ENCODE measurements at places on chromosomes 11 and 22. TPM values are rescaled to one million over a fixed set of nuclear protein-coding genes. Genes with fewer than 3 reads are reported as not detected.

DNA sequence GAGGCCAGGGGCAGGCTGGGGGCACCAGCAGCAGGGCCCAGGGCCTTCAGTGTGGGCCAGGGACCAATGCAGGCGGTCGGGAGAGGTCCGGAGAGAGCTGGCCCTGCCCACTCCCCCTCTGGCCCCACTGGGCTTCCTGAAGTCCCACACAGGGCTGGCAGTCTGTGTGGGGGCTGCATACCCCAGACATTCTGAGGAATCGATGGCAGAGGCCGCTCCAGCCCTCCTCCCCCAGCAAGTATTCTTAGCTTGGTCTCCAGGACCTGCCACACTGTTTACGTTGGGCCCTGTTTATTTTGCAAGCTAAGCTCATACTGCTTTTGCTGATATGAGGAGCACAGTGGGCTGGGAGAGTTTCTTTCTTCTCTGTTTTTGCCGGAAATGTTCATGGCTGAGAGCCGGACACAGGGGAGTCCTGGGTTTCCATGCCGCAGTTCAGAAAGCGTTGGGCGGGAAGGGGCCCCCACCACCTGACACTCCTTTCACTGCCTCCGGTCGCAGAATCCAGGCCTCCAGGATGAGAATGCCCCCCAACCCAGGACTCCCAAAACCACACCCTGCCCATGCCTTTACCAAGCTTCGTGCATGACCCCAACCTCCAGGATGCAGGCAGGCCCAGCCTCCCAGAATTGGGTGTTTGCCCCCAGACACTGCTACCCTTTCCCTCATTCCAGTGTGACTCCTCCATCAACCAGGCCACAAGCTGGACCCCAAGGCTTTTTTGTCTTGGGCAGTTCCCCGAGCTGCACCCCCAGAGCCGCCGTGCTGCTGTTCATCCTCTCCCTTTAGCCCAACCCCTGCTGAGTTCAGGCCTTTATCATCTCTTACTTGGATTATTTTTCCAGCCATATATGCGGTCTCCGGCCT lies 81.8 kb upstream of the KCNQ1OT1 start:
- no peak overlapping the region for H3K4me3 ChIP-seq
- peaks cover 13% of the 10 kb centered on the region for H3K27me3 ChIP-seq
- H3K36me3 ChIP-seq = no peaks in the 10 kb centered on the region
- DNase-seq = no peak

- no peaks in the 10 kb centered on the region for H3K4me1 ChIP-seq
- no peak overlapping the region for H3K27ac ChIP-seq
- DNase-seq = no peak
- peaks cover 89% of the 10 kb centered on the region for H3K36me3 ChIP-seq
- no peaks in the 10 kb centered on the region for H3K27me3 ChIP-seq
These were observed 77.5 kb upstream of the PHOX2A start for GRCh38 chr11:72321381-72321996.

- no peaks in the 10 kb centered on the region for H3K36me3 ChIP-seq
- no peaks in the 10 kb centered on the region for H3K27me3 ChIP-seq
- no peak for DNase-seq
- H3K4me1 ChIP-seq = no peaks in the 10 kb centered on the region
- H3K27ac ChIP-seq = no peak overlapping the region
These were observed 40.0 kb downstream of the GDPD5 start for GRCh38 chr11:75485742-75486141.

DNA sequence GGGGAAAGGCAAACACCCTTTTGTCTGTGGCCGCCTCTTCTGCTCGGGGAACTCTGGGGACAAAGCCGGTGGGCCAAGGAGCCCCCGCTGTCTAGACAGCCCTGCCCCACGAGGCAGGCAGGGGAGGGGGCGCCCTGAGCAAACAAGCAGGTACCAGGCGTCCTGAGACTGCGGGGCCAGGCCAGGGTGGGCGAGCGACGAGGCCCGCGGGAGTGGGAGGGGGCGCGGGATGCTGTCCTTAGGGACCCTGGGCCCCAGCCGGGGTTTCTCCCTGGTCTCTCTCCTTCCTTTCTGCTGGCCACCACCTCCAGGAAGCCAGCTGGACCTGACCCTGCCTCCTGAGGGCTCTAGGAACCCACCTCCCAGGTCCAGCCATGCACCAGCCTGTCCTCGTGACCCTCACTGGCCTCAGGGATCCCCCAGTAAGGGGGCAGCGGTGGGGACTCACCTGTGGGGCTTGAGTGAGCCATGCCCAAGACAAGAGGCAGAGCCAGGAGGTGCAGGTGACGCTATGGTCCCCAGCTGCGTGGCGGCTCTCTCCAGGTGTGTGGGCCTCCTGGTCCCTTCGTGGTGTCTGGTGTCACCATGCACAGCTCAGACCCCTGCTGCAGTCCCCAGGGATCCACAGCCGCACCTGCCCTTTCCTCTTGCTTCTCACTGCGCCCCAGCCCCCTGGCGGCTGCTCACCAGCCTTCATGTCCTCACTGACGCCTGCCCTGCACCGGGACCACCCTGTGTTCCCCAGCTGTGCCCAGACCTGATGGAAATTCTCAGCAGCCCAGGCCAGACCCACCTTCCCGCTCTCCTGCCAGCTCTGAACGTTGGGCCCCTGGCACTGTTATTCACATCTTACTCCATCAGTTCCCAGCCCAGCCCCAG lies 26.5 kb upstream of the MUC5AC start:
- no peaks in the 10 kb centered on the region for H3K4me1 ChIP-seq
- H3K27me3 ChIP-seq = no peaks in the 10 kb centered on the region
- H3K4me3 ChIP-seq = no peak overlapping the region
- no peak overlapping the region for H3K27ac ChIP-seq
- DNase-seq = no peak

Gene SCUBE1
- 5.0 TPM for total RNA-seq

GRCh38 chr22:48937032-48937639 lies 890.5 kb downstream of the BRD1 start:
- peaks cover 16% of the 10 kb centered on the region for H3K27me3 ChIP-seq
- no peak overlapping the region for H3K27ac ChIP-seq
- no peak overlapping the region for H3K4me3 ChIP-seq
- H3K4me1 ChIP-seq = no peaks in the 10 kb centered on the region
- no peak for DNase-seq

DNA sequence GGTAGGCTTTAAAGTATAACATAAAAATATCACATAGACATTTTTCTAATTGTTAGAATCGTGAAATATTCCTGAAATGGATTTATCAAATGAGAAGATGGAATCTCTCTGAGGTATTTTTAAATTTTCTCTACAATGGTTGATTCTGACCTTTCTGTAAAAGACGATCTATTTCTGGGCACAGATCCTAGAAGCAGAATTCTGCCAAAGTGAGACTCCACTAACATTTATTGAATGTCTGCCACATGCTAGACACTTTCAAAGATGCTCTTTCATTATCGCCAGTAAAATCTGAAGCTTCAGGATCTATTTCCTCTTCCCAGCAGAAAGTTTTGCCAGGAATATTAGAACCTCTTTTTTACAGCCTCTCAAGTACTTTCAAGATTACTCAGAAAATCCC lies 64.1 kb upstream of the TMEM45B start:
- no peaks in the 10 kb centered on the region for H3K36me3 ChIP-seq

DNA sequence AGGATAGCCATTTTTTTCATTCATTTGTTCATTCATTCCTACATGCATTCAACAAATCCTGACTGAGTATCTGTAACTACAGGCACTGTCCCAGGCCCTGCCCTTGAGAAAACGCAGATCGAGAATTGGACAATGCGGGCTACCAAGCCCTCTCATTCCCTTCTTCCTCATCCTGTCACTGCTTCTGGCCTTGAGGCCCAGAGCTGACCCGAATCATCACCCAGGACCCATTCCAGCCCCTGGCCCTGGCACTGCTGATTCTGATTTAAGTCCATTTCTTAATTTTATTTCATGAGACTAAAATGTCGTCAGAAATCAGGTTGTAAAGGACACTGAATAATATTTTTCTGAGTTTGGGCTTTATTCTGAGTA lies 24.3 kb downstream of the COMMD9 start:
- H3K36me3 ChIP-seq = no peaks in the 10 kb centered on the region
- H3K27me3 ChIP-seq = no peaks in the 10 kb centered on the region
- no peak overlapping the region for H3K27ac ChIP-seq
- no peak overlapping the region for H3K4me3 ChIP-seq
- H3K4me1 ChIP-seq = no peaks in the 10 kb centered on the region
- no peak for DNase-seq

- no peak for DNase-seq
- peak overlapping the region; percentile 100 for H3K27ac ChIP-seq
- H3K36me3 ChIP-seq = peaks cover 46% of the 10 kb centered on the region
- H3K4me1 ChIP-seq = peaks cover 23% of the 10 kb centered on the region
These were observed 4.5 kb downstream of the NEAT1 start for GRCh38 chr11:65426839-65427690.

GRCh38 chr11:130580891-130581492 lies 132.5 kb downstream of the ADAMTS15 start:
- H3K27ac ChIP-seq = no peak overlapping the region
- H3K36me3 ChIP-seq = no peaks in the 10 kb centered on the region

- DNase-seq = no peak
- peaks cover 20% of the 10 kb centered on the region for H3K4me1 ChIP-seq
- no peak overlapping the region for H3K4me3 ChIP-seq
- H3K27me3 ChIP-seq = no peaks in the 10 kb centered on the region
- H3K27ac ChIP-seq = no peak overlapping the region
These were observed 1.4 kb upstream of the YAP1 start for GRCh38 chr11:102108734-102109440.

Gene SMIM35
- not detected for total RNA-seq

Gene OAF
- total RNA-seq = 29.1 TPM

Gene CASP1
- total RNA-seq = 84.0 TPM

- peaks cover 21% of the 10 kb centered on the region for H3K4me1 ChIP-seq
- H3K27me3 ChIP-seq = no peaks in the 10 kb centered on the region
- no peak for DNase-seq
- H3K4me3 ChIP-seq = peak overlapping the region; percentile 11
These were observed 2.3 kb downstream of the PRSS23 start for GRCh38 chr11:86802601-86803051.

- DNase-seq = no peak
- peaks cover 16% of the 10 kb centered on the region for H3K4me1 ChIP-seq
- H3K36me3 ChIP-seq = no peaks in the 10 kb centered on the region
- H3K27me3 ChIP-seq = no peaks in the 10 kb centered on the region
These were observed 28.6 kb downstream of the TEF start for GRCh38 chr22:41410311-41410751.

- peaks cover 31% of the 10 kb centered on the region for H3K4me1 ChIP-seq
- peak; percentile 85 for DNase-seq
- H3K4me3 ChIP-seq = peak overlapping the region; percentile 96
- peak overlapping the region; percentile 88 for H3K27ac ChIP-seq
- no peaks in the 10 kb centered on the region for H3K36me3 ChIP-seq
These were observed 642 bp upstream of the CASTOR1 start for GRCh38 chr22:30289980-30290313.

GRCh38 chr11:63813035-63813562 lies at the start of gene SPINDOC:
Gene SPINDOC, plus strand, starts transcription at chr11:63813456. Its CDS starts 231 bp downstream, at chr11:63813687.
- peaks cover 32% of the 10 kb centered on the region for H3K4me1 ChIP-seq
- peak within 1 kb of the TSS; percentile 70 for H3K27ac ChIP-seq
- peaks cover 5% of the 10 kb centered on the region for H3K27me3 ChIP-seq
- no peaks in the 10 kb centered on the region for H3K36me3 ChIP-seq
- H3K4me3 ChIP-seq = peak within 1 kb of the TSS; percentile 92

DNA sequence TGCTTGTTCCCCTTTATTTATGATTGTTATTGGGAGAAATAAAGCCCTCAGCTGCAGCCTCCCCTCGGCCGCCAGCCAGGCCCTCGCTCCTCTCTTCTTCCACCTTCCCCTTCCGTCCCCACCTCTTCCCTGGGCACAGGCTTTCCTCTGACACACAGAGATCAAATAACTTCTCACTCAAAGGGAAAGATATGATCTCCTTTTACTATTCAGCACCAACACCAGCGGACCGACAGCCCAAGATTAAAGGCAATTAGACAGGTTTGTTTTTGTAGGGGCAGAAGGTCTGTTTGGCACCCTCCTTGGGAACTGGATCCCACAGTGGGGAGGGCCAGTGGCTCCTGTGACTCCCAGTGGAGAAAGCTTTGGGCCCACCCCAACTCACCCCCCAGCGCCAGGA lies 23.0 kb downstream of the NECTIN1 start:
- no peaks in the 10 kb centered on the region for H3K4me1 ChIP-seq
- no peak for DNase-seq
- no peaks in the 10 kb centered on the region for H3K27me3 ChIP-seq
- no peak overlapping the region for H3K4me3 ChIP-seq
- no peaks in the 10 kb centered on the region for H3K36me3 ChIP-seq

DNA sequence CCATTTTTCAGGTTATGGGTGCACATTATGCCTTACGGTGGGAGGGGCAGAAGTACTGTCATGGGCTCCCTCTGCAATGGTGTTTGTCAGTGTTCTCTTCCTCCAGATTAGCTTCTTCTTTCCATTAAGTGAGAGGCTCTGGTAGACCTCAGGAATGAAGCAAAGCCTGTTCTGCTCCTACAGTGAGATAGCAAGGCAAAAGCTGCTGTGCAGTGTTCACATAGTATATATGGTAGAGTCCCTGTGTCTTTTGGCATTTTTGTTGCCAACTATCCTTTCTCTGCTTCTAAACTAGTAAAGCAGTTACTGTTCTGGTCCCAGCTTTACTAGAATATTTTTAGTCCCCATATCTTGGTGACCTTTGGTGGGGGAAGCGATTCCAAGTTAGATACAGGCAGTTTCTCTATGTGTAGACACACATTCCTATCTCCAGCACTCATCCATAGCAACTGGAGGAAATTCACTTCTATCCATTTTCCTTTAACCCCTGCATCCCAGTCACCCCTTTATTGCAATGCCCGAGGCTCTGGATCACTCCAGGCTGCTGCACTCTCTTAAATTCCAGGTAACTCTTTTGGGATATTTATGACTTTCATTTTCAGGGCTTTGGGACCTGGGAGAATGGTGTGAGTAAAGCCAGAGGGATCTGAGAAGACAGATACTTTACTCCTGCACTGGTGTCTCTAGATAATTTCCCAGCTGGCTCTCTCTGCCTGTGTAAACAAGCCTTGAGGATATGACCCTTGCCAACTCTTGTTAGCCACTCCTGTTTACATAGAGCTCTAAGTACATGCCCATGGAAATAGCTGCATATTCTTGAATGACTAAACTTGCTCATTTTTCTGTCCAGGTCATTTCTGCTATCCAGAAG lies 3.9 kb upstream of the TRIM34 start:
- H3K4me1 ChIP-seq = peaks cover 31% of the 10 kb centered on the region
- no peaks in the 10 kb centered on the region for H3K36me3 ChIP-seq
- peak overlapping the region; percentile 69 for H3K27ac ChIP-seq
